ENCODE measurements at places on chromosomes 12 and 14.

GRCh38 chr14:98171654-98172053 is 1100.3 kb downstream of the BCL11B start:
- no peak for DNase-seq

- no peak for DNase-seq
These were observed 28.4 kb downstream of the NOC4L start for GRCh38 chr12:132172619-132173018.

- DNase-seq = no peak
These were observed 192.2 kb downstream of the SYT1 start for GRCh38 chr12:79056775-79057174.

- DNase-seq = no peak
These were observed 72.8 kb downstream of the TAOK3 start for GRCh38 chr12:118299791-118300460.

GRCh38 chr12:122656298-122656697 is 46.9 kb downstream of the HCAR2 start:
- no peak for DNase-seq

- no peak for DNase-seq
These were observed 371.5 kb upstream of the ATXN7L3B start for GRCh38 chr12:74166096-74166495.

DNA sequence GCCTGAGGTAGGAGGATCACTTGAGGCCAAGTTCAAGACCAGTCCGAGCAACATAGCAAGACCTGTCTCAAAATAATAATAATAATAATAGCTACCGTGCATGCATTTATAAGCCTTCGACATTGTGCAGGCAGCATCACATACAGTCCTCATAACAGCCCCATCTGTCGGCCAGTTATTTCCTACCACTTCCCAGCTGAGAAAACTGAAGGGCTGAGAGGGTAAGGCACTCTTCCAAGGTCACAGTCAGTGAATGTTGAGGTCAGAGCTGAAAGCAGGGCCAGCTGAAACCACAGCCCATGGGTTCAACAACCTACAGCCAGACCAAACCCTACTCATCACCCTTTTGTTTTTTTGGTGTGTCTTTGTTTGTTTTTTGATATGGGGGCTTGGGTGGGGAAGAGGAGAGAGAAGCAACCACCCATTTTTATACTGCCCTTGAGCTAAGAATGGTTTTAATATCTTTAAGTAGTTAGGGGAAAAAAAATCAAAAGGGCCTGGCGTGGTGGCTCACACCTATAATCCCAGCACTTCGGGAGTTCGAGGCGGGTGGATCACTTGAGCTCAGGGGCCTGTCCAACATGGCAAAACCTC is 16.8 kb upstream of the ITPK1 start:
- no peak for DNase-seq

- no peak for DNase-seq
These were observed 1.6 kb downstream of the TMEM229B start for GRCh38 chr14:67486890-67487289.

DNA sequence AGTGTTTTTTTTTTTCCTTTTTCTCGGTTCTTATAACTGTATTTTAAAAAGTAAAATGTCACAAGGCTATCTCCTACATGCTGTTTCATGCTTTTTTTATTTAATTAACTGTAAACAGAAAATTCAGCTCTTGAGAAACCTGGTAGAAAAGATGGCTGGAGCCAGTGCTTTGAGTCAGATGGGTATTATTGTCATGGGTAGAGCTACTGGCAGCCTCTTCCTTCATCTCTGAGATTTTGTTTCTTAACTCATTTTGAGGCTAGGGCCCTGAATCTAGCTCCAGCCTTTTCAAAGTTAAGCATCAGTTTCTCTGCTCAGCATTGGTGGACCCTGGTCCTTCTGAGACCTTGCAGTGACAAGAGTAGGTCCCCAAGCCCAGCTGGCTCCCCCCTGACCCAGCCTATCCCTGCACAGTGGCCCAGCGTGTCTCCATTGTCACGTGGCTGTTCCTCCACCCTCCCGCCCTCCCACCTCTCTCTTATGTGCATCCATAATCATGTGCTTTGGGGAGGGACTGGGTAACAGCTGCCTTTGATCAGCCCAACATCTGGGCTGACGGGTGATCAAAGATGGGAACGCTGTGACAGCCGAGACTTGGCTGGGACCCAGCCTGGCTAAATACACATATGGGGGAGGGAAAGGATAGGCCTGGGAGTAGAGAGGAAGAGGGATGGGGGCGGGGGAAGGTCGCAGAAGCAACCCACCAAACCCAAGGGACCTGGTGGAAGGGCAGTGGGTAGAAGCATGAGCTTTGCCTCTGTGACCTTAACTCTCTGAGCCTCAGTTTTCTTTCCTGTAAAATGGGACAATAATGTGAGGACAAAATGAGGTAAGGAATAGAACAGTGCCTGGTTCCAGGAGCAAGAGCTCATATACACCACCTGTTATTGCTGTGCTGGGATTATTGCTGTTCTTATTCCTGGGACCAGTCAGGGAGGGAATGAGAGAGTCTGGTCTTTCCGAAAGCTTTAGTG is 24.4 kb upstream of the RBM19 start:
- DNase-seq = peak; percentile 17

DNA sequence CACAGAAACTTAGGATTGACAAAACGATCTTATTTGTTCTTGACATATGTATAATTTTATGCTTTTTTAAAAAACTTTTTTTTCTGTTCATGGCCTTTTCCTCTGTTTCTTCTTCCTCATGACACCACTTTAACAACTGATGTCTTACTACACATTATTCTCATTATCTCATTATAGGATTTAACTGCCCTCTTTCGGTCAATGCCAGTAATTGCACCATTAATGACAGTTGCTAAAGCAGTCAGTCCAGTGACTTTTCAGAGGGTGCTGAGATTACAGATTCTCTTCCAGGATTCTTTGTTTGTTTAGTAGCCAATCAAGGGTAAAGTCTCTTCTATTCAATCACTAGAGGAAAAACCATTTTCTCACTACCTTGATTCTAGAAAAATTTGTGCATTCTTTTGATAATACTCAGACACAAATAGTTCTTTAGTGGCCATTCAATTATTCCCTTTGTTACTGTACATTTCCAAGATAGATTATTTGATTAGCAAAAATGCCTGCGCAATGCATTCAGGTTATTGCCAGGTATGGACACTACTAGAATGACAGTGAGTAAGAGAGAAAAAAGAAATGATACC is 50.1 kb downstream of the KLRG1 start:
- peak; percentile 39 for DNase-seq

- DNase-seq = no peak
These were observed 38.2 kb downstream of the KIF26A start for GRCh38 chr14:104176611-104177010.

DNA sequence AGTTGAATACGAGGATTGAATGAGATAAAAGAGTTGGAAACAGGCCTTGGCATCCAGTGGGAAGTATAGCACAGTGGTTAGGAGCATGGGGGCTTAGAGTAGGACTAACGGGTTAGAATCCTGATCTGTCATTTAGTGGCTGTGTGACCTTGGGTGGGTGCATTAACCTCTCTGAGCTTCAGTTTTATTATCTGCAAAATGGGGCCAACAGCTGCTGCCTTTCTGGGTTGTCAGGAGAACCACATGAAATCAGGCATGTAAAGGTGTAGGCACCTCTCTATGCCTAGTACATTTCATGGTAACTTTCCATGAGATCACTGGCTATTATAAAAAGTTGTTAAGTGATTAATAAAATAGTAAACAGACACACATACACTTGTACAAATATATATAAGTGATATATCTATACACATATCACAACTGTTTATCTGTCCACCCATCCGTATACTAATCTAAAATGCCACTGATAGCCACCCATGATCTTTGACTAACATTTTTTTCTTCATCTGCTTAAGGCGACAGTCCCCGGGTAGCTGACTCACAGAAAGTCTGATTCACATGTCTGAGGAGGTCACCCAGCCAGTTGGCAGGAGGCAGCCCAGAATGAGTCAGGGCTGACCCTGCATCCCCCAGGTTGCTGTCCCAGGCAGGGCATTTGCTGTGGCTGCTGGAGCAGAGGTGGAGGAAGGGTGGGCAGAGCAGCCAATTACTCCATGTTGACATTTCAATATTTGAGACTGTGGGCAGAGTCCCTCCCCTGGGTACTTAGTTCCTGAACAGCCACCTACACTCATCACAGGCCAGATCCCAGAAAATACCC is 125.6 kb upstream of the NOS1 start:
- DNase-seq = peak; percentile 7

GRCh38 chr12:120067901-120068300 is 48.7 kb downstream of the RAB35 start:
- DNase-seq = no peak

DNA sequence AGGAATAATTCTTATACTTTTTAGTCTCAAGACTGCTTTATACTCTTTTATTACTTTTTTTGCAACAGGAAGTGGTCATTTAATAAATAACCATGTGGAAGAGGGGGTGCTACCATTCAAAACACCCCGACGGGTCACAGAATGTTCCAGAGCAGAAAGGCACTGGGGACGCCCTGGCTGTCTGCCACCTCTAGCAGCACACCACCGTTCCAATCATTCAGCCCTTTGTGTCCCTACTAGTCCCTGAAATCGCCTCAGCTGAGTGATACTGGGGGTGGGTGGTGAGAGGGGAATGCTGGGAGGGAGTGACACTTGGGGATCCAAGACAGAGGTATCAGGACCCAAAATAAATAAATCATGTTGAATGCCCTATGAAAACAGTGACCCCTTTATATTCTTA is 52.4 kb downstream of the MON2 start:
- DNase-seq = no peak
